ENCODE measurements at places on chromosomes 4 and X.
A peak's percentile ranks its signal among the peaks of the same experiment; 100 is the strongest.

- peak; percentile 46 for DNase-seq
These were observed 1.0 kb upstream of the SLC6A8 start for GRCh38 chrX:153686711-153687110.

GRCh38 chr4:54547299-54548097 lies 110.3 kb upstream of the KIT start:
- no peak for DNase-seq

GRCh38 chr4:54063737-54064316 lies 578 bp downstream of the CHIC2 start:
- DNase-seq: no peak

- DNase-seq: no peak
These were observed 133.8 kb upstream of the UGT8 start for GRCh38 chr4:114464726-114465272.

DNA sequence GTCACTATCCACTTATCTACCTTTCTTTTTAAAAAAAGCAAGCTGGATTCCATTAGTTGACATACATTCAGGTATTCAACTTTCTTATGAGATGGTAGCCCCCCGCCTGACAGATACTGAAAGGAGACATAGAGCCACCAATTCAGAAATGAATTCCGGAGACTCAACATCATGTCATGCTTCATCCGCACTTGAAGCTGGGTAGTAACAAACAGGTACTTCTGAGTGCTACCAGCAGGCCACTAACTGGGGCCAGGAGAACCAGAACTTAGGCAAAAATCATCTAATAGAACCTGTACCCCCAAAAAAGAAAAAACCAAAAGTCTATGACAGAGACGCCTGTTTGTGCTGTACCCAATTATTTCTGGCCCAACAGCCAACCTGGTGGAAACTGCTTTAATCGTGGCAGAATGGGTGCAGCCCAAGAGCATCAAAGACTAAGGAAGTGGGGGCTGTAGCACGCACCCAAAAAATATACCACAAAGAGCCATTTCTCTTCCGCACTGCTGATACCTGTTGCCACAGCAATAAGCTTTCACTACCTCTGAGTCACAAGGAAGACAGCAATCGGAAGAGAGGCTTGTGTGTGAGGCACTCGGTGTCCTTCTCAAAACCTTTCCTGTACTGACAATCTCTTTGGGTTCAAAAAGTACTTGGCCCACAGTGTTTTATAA lies 84.8 kb downstream of the AFAP1 start:
- no peak for DNase-seq

DNA sequence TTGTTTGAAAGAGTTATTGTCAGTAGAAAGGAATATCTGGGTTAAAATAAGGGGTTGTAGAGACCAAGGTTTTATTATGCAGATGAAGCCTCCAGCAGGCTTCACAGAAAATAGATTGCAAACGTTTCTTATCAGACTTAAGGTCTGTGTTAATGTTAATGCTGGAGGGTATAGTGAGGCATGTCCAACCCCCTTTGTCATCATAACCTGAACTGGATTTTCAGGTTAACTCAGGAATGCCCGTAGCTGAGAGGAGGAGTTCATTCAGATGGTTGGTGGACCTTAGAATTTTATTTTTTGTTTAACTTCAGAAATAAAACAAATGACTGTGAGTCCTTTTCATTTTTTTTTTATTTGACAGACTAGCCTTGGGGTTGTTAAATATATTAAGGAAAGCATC lies 354.1 kb downstream of the GPM6A start:
- DNase-seq: no peak

Data from retina (tissue), 1 donor.